Naive thymus-derived CD8-positive, alpha-beta T cell (primary cell): ENCODE measurements at places on chromosomes 5 and 9. TPM values are rescaled to one million over a fixed set of nuclear protein-coding genes. Genes with fewer than 3 reads are reported as not detected.

PCDHB2 gene
- not detected for total RNA-seq

RAB14 gene
- 49.6 TPM for total RNA-seq

DNA sequence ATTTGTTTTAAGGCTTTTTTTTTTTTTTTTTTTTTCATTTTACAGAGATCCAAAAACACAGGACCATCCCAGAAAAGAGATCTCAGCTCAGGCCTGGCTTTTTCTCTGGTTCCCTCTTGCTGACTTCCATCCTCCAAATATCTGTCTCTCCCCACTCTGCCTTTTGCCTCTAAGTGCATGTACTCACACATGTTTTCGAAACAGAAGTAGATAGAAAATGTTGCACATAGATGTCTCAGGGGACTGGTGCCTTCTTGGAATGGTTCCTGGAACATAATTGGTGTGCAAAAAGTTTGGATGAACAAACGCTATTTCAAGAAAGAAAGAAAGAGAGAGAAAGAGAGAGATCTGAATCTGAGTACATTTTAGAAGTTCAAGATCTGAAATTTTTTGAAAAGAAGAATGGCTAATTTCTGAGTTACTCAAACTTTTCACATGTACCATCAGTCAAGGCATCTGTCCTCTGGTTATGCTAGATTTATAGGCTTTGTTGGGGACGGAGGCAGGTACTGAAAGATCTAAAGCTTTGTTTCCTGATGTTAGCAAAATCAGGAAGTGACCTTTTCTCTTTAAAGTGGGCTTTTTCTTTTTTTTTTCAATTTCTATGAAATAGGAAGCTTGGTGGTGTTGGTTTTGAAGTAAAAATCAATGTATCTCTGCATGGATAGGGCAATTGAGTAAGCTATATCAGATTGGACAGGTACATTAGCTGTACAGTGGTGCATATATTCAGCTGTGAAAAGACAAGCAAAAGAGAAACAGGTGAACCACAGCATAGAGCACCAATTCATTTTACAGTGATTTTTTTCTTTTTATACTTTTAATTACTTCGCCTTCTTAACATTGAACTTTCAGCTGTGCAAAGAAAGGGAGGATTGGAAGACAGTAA is 8.5 kb upstream of the TNFSF8 start:
- peak; percentile 32 for DNase-seq

- no peak for DNase-seq
These were observed 41.7 kb downstream of the UNC5A start for GRCh38 chr5:176851871-176852658.

DNA sequence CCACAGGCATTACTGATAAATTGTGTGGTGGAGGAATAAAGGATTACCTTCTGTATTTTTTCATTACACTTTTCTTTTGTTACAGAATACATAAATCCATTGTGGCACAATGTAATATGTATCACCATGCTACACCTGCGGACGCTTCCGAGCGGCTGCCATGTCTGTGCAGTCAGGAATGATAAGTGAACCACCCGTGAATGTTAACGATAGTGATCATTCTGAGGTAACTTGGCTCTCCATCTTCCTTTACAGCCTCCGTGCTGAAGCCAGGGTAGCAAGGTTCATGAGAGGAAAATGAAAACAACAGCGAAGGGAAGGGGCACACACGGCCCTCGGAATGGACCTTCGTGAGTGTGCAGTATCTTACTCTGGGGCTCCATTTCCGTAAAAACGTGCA is 161.2 kb downstream of the MAPKAP1 start:
- DNase-seq: no peak

TEX48 gene
- not detected for total RNA-seq

- DNase-seq: no peak
These were observed 596.0 kb downstream of the SEMA5A start for GRCh38 chr5:8949908-8950307.

DNA sequence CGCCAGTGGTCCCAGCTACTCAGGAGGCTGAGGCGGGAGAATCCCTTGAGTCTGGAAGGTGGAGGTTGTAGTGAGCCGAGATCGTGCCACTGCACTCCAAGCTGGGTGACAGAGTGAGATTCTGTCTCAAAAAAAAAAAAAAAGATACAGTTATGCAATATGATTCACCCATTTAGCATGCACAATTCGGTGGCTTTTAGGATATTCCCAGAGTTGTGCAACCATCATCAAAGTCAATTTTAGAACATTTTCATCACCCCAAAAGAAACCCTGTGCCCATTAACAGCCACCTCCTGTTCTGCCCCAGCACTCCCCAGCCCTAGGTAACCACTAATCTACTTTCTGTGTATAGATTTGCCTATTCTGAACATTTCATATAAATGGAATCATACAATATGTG is 4.3 kb upstream of the DHFR start:
- DNase-seq: no peak

DNA sequence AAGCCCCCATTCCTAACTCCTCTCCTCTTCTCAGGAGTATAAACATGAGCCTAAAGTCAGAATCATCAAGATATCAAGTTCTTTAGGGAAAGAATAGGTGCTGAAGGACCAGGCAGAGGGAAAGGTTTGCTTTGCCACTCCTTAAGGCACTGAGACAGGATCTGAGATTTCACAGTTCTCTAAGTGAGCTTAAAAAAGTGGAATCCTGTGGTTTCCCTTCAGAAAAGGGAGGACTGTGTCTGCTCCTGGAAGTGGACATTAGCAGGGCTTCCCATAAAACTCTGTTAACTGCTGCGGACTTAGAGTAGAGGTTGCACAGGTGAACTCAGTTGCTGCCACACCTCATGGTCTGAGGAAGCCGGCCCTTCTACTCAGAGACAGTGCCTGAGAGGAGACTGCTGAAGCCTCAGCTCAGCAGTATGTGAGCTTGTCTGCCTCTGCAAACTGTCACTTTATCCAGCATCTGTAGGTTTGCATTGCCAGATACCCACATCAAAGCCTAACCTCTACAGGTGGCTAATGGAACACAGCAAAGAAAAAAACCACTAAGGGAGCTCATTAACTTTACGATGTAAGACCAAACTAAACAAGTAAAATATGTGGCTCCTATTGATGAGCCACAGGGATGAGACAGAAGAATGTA is 42.9 kb downstream of the RIC1 start:
- no peak for DNase-seq

GLDC gene
- total RNA-seq: not detected

- DNase-seq: no peak
These were observed 18.6 kb upstream of the TJP2 start for GRCh38 chr9:69155341-69156030.

DNA sequence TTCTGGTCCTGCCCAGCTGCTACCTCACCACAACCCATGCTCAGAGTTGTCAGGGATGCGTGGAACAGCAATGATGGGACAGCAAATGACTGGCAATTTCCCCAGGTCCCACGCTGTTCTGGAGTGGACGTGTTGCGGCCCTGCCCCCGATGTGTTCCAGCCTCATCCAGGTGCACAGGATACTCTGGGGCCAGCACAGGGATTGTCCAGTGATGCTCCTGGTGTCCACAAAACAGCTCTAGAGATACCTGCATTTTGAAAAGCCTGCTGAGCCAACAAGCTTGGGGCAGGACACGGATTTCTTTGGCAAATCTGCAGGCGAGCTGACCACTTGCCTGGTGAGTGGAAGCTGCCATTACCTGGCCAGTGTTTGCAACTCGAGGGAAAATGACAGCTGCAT is 88.7 kb downstream of the ANKRD33B start:
- no peak for DNase-seq

TAF11L5 gene
- not detected for total RNA-seq

SLC22A4 gene
- not detected for total RNA-seq

PCDHGB4 gene
- total RNA-seq: 0.25 TPM

DNA sequence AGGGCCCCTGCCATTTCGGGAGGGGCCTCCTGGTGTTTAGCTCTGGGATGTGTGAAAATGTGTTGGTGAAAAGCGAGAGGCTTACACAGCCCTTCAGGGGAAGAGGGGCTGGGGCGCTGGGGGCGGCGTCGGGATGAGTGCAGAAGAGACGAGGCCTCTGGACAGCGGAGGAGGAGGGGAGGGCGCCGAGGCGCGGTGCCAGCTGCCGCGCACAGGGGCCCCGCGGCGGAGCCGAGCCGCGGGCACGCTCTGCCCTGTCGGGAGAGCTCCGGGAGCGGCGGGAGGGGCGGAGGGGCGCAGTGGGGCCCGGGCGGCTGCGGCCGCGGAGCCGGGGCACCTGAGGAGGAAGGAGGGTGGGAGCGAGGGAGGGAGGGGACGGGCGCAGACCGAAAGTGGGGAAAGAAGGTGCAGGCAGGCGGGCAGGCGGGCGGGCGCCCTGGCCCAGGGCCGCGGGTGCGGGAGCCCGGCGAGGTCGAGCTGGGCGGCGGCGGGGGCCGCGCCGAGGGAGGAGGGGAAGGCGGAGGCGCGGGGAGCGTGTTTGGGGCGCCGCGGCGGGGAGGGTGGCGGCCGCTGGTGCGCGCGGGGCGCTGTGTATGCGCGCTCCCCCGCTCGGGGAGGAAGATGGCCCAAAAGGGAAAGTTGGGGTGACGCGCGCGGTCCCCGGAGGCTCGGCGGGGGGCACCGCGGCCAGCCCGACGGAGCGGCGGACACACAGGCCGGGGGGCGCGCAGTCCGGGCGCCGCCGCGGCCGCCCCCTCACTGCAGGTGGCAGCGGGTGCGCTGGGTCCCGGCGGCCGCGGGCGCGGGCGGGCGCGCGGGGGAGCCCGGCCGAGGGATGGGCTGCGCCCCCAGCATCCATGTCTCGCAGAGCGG is at the start of gene PDE8B:
TSS of gene PDE8B (plus strand) at position 590 of the 873 bp plus-strand sequence. CDS start at position 836, 246 bp downstream.
- DNase-seq: no peak

DNA sequence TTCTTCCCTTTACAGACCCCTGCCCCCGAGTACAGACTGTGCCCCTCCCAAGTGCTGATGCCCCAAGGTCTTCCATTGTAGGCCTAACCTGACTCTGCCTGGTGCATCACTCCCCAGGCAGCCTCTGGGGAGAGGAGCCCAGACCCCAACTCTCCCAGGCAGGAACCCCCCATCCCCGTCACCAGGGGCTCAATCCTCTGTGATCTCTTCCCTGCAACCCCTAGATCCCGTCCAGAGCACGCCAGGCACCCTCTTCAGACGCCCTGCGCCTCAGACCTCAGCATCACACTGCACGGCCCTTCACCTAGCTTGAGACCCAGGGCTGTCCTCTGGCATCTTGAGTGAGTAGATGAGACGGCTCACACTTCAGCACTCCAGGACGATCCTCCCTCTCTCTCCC is 6.4 kb upstream of the EGR1 start:
- no peak for DNase-seq

DIRAS2 gene
- total RNA-seq: not detected

DNA sequence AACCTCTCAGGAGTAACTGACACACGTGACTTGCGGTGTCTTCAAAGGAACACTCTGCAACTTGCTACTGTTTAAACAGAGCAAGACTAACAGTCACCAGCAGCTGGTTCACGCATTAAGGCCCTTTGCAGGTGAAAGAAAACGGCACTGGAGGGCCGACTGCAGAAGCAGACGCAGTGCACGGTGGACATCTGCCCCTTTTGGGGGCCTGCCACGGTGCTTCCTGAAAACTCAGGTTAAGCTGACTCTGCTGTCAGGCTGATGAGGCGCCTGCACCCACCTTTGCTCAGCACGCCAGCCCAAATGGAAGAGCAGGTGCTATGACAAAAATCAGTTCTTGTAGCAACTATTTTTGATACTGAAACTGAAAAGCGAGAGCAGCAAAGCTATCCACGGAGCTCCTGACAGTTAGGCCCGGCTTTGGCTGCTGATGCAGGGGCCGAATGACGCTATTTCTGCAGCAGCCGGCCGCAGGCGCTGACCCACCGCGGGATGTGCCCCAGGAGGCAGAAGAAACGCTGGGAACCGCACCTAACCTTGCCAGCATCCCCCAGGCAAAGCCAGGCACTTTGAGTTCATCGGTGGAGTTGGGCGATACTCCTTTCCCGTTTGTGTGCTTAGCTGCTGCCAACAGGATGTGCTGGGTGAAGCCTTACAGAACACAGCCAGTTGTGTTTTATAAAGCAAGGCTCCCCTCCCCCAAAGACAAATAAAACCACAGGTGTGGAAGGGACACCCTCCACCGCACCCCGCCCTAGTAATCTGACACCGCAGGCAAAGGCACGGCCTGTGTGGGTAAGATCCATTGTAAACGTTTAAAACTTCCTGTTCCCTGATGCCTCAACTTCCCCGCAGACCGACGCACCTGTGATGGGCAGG is 21.1 kb upstream of the TERT start:
- DNase-seq: peak; percentile 38

FRRS1L gene
- total RNA-seq: not detected

- no peak for DNase-seq
These were observed 162.6 kb downstream of the CPLANE1 start for GRCh38 chr5:37086466-37087173.

CYLC2 gene
- total RNA-seq: not detected

GRCh38 chr5:132296412-132297016 is 2.3 kb downstream of the SLC22A4 start:
- DNase-seq: no peak

ANXA2R gene
- total RNA-seq: 72.7 TPM

DNA sequence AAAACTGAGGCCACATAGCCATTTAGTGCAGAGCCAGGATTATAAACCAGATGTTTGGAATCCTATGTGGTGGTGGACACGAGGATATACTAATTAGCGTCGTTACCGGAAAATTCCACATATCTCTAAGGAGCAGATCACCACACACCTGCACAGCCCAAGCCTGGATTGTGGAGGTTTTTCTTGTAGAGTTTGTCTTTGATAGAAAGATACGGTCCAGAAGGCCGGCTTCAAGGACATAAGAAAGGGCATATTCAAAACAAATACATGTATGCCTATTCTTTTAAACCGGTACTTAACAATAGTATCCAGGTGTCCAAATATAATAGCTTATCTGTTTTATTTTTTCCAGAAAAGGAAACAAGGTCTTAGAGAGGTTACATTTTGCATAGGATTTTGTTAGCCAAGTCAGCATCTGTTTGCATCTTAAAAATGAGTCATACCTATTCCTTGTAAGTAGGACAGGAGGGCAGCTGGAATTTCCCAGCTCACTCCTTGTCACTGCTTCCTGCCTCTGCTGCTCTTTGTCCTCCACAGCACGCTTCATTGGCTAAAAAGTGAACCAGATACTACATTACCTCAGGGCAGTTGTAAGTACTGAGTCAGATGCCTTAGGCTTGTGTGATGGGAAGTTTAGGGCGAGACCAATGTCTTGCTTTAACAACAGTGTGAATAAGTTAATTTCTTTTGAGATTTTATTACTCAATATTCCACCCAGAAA is 3.6 kb downstream of the TMC1 start:
- no peak for DNase-seq
